ENCODE measurements at places on chromosomes 7 and 10.

DNA sequence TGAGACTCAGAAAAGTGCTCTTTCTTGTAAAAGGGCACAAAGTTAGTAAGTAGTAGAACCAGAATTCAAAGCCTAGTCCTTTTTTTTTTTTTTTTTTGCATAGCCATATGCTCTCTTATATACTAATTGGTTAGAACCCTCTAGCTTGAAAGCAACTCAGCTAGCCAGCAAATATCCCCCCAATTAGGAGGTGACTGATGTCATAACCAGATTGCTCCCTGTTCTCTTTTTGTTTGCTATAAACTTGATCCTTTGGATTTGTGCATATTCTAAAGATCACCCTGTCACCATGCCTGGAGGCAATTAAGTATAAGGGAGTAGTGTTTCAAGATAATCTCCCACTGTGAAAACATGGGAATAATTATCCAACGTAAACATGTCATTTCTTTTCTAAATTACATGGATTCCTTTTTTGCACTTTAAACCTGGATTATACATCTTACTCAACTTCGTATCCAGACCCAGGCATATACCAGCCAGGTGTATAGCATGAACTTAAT, 963.4 kb downstream of the CNTNAP2 start:
- DNase-seq = no peak

GRCh38 chr7:29860186-29860585, 53.9 kb downstream of the WIPF3 start:
- no peak for DNase-seq

DNA sequence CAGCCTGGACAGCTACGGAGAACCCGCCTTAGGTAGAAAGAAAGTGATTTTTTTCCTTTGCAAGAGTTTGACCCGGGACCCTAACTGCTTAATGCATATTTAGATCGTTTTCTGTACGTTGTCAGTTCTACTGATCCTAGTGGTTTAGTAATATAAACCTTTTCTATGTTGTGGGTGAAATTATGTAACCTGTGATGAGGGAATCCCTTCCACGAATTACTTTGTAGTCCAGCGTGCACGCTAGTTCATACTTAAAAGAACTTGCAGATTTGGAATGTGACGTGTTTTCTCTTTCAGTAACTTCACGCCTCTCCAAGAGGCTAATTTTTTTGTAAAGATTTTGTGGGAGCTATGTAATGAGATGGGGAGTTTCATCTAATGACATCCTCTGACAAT, 705 bp downstream of the SLF2 start:
- DNase-seq = no peak

- DNase-seq = no peak
These were observed 642.1 kb downstream of the PARD3 start for GRCh38 chr10:34172936-34173533.

- DNase-seq = no peak
These were observed 10.0 kb downstream of the FOXK1 start for GRCh38 chr7:4692055-4692454.

GRCh38 chr10:35453855-35454532, 117.7 kb downstream of the CCNY start:
- DNase-seq = no peak

GRCh38 chr10:49365675-49366415, 30.0 kb downstream of the DRGX start:
- no peak for DNase-seq

GRCh38 chr10:23608926-23609325, 170.1 kb downstream of the OTUD1 start:
- no peak for DNase-seq
